ENCODE measurements at places on chromosomes 2 and 18. TPM values are rescaled to one million over a fixed set of nuclear protein-coding genes. Genes with fewer than 3 reads are reported as not detected.

Gene IL1A
- 0.32 TPM for total RNA-seq

Gene PTGR3
- 12.1 TPM for total RNA-seq

Gene SNTG2
- total RNA-seq = under 0.01 TPM

Gene SIX3
- not detected for total RNA-seq

Gene MARCO
- not detected for total RNA-seq

Gene KHK
- total RNA-seq = 1.3 TPM

Gene DLGAP1
- total RNA-seq = under 0.01 TPM

Gene PJVK
- 1.3 TPM for total RNA-seq

Gene PTPN2
- 19.3 TPM for total RNA-seq

Gene GAREM1
- total RNA-seq = 0.97 TPM

Gene PMAIP1
- total RNA-seq = 25.4 TPM

Gene MBOAT2
- 33.5 TPM for total RNA-seq

Gene ADRA2B
- not detected for total RNA-seq

Gene SERPINB10
- not detected for total RNA-seq

Gene HOXD11
- total RNA-seq = 26.4 TPM

Gene ALKAL2
- total RNA-seq = not detected

Gene ARHGEF33
- 0.43 TPM for total RNA-seq

Gene SLC9A4
- under 0.01 TPM for total RNA-seq

Gene OTX1
- not detected for total RNA-seq

Gene RPIA
- 6.8 TPM for total RNA-seq

Gene MATN3
- total RNA-seq = 3.9 TPM

Gene MRPL19
- 42.8 TPM for total RNA-seq

Gene SPOPL
- total RNA-seq = 21.6 TPM

Gene TTN
- under 0.01 TPM for total RNA-seq

Gene UPP2
- not detected for total RNA-seq

Gene PCARE
- not detected for total RNA-seq
